Type B pancreatic cell (in vitro differentiated cells): ENCODE measurements at places on chromosomes 3 and 15.

DNA sequence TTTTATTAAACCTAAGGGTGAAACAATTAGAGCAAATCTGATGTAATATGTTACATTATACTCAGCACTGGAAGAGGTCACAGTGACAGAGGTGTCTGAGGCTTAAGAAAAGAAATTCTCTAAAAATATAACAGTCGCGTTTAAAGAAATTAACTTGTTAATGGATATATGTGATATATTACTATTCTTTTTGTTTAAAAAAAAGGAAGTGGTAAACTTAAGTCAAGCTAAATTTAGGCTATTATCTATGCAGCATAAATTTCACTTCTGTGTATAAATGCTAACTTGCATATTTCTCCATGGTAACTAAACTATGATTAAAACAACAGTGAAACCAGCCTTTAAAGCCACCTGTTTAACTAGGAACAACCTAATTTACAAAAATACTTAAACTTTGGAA is 191.3 kb downstream of the FOXP1 start:
- no peak for DNase-seq

DNA sequence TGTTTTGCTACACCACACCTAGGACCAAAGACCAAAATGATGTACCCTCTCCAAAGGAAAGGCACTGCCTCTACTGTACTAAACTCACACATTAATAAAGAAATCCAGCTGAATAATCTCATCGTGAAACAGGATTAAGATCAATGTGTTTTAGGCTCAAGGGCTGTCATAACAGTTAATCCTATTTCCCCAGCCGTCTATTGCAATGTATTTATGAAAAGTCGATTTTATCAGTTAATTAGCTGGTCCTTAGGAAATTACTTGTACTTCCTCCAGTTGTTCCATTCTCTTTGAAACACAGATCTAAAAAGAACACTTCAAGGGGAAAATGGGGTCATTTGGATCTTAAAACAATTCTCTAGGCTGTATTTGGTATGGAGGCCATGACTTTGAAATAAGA is 8.5 kb downstream of the ETV5 start:
- DNase-seq = no peak

- DNase-seq = no peak
Observed at GRCh38 chr3:179428876-179429548, 22.3 kb downstream of the GNB4 start.

DNA sequence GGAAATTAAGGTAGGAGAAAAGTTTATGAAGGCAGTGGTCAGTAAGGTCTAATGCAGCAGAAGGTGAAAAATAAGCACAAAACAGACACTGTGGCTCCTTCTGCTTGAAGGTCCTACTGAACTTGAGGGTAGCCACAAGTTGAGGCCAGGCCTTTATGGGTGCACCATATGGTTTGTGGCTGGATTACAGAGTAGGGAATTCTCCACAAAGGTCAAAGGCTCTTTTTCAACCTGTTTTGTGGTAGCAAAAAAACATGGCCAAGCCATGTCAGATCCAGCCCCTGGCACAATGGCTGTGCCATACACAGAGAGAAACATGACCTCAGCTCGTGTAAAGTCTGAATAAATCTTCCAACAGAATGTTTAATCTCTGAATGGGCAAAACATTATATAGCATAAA is 214.0 kb downstream of the SATB1 start:
- DNase-seq = no peak

DNA sequence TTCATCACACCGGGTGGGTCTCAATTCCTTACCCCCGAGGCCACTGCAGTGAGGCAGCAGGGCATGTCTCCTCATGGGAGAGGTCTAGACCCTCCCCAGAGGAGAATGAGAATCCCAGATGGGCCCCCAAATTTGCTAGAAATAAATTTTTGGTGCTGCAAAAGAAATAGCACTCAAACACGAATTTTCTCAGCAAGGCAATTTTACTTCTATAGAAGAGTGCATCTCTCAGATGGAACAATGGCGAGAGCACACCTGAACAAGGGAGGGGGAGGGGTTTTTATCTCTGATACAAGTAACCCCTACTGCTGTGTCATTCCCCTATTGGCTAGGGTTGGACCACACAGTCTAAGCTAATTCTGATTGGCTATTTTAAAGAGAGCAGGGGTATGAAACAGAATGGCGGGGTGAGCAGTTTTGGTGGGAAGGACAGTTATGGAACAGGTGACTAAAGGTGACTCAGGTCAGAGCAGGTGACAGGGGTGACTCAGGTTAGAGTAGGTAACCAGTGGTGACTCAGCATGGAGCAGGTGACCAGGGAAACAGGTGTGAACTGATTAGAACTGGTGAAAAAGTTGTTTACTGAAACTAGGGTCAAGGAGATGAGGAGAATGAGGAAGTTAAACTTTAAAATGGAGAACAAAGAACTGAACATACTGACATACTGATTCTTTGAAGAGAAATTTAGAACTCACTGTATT is 93.0 kb upstream of the WNT7A start:
- DNase-seq = no peak

GRCh38 chr3:46930945-46931403 is 45.6 kb downstream of the CCDC12 start:
- DNase-seq = no peak

- no peak for DNase-seq
Observed at GRCh38 chr3:127734754-127735473, 62.2 kb downstream of the ABTB1 start.

DNA sequence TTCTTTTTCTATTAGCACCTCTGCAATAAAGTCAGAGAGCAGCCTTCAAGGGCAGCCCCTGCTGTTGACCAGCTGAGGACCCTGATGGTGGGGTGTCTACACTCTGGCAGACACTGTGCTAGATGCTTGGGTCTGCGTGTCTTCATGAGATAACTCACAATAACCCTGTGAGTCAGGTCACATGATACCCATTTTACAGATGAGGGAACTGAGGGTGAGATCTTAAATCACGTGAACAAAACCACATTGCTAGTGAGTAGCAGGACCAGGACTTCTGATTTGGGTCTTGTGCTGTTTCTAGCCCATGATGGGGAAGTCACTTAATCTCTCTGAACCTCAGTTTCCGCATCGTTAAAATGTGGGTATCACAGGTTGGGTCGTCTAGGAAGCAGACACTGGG is 118.5 kb upstream of the LIPC start:
- no peak for DNase-seq
